Activated CD4-positive, alpha-beta T cell treated with anti-CD3 and anti-CD28 coated beads, Interleukin-2, amount 50 U/mL, for 16 hours (primary cell): ENCODE measurements at places on chromosomes 6 and 20.

GRCh38 chr6:119220452-119220851, 129.1 kb downstream of the MAN1A1 start:
- peak; percentile 12 for DNase-seq

GRCh38 chr6:75906871-75907270, 157.8 kb downstream of the MYO6 start:
- DNase-seq, result no peak

- no peak for DNase-seq
Measured at GRCh38 chr6:53244399-53244931, 95.8 kb upstream of the GCM1 start.

GRCh38 chr20:50221501-50222308, 31.1 kb downstream of the CEBPB start:
- no peak for DNase-seq

DNA sequence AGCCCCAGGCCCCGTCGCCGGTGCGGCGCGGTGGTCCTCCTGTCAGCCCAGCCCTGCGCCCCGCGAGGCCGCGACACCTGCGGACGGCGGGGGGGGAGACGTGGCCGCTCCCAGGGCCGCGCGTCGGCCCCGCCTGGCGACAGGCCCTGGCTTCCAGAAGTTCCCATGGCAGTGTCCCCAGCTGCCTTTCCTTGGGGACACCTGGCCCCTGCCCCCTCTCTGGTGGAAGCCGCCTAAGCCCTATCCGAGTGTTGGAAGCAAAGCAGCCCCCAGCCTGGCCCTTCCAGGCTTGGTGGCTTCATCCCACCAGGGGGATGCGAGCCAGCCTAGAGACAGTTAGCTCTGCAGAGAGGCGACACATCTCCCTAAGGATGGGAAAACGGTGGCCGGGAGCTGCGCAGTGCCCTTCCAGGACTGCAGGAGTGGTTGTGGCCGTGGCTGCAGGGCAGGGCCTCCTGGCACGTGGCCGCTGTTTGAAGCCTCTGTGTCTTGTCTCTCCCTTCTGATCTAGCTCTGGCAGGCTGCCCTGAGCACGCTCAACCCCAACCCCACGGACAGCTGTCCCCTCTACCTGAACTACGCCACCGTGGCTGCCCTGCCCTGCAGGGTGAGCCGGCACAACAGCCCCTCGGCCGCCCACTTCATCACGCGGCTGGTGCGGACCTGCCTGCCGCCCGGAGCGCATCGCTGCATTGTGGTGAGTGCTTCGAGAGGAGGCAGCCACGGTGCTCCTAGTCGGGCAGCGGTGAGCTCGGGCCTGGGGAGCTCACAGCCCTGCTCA, 816 bp downstream of the NPEPL1 start:
- no peak for DNase-seq

GRCh38 chr6:9248133-9248532, 812.8 kb upstream of the SLC35B3 start:
- DNase-seq, result no peak

GRCh38 chr6:162854734-162855191, 127.0 kb downstream of the PACRG start:
- no peak for DNase-seq
